SJCRH30 (cell line): ENCODE measurements at places on chromosomes 4 and X.

GRCh38 chr4:94408549-94409374, 43.0 kb upstream of the PDLIM5 start:
- no peak for DNase-seq

- DNase-seq, result no peak
Measured at GRCh38 chr4:149031399-149031798, 589.2 kb upstream of the NR3C2 start.

DNA sequence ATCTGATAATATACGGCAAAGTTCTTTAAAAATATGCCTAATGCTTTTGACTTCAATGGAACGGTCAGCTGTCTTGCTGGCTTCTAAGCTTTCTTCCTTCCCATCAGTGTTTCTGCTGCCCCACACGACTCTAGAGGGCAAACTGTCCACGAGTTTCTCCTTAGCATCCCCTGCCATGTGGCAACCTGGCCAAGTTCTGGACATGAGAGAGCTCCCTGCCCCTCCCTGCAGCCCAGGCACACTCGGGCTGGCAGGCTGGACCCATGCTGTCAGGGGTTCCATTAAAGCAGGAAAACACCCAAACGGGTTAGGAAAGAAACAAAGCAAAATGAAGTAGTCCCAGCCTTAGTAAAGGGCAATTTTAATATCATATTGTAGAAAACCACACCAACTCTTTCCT, 38.8 kb downstream of the KDR start:
- DNase-seq, result no peak

GRCh38 chr4:119040694-119041185, 94.9 kb upstream of the MYOZ2 start:
- DNase-seq, result peak; percentile 64

DNA sequence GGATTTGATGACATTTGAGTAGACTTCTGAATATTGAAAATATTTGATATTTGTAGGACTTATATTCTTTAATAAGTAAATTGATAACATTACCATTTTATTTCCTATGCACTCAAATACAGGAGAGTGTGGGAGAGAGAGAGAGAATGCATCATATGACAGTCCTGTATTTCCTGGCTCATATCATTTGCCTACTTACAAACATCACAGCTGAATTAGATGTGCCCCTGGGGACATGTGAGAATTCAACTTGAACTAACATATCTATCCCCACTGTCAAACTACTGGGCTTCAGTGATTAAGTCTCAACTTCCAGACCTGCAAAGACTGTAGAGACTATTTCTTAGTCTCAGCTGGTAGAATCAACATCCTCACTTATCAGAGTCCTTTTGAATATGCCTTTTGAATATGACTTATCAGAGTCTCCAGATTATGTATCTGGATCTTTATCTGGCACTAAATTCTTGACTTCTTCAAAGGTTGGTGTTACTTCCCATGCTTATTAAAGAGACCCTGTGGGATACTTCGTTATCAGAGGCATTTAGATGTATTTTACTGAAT, 75.5 kb downstream of the PABPC4L start:
- peak; percentile 18 for DNase-seq

- no peak for DNase-seq
Measured at GRCh38 chr4:6425336-6425735, 47.1 kb downstream of the PPP2R2C start.

GRCh38 chrX:110741213-110741796, 54.3 kb downstream of the CHRDL1 start:
- DNase-seq, result no peak

GRCh38 chr4:19752599-19752998, 499.1 kb upstream of the SLIT2 start:
- no peak for DNase-seq

GRCh38 chr4:138189206-138189605, 52.9 kb downstream of the SLC7A11 start:
- DNase-seq, result no peak

- peak; percentile 10 for DNase-seq
Measured at GRCh38 chr4:107996949-107997788, 7.5 kb downstream of the HADH start.

DNA sequence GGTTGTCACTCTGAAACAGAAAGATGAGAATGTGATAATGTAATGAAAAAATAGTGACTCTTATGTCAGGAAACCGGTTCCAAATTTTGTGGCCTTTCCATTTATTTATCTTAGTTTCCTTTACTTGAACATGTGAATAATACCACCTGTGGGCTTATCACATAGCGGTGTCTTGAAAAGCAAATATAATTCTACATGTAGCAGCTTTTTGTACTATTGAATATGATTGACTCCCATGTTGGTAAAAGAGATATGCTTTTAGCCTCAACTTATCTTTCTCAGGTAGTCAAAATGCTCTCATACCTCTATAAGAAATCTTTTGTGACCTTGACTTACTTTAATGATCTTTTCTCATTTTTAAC, 12.0 kb downstream of the PRDM8 start:
- no peak for DNase-seq
